Hindlimb muscle (tissue), 1 donor: ENCODE measurements at places on chromosomes 11 and 22. TPM values are rescaled to one million over a fixed set of nuclear protein-coding genes. Genes with fewer than 3 reads are reported as not detected.

The SMC1B gene
- 0.06 TPM for polyA plus RNA-seq

DNA sequence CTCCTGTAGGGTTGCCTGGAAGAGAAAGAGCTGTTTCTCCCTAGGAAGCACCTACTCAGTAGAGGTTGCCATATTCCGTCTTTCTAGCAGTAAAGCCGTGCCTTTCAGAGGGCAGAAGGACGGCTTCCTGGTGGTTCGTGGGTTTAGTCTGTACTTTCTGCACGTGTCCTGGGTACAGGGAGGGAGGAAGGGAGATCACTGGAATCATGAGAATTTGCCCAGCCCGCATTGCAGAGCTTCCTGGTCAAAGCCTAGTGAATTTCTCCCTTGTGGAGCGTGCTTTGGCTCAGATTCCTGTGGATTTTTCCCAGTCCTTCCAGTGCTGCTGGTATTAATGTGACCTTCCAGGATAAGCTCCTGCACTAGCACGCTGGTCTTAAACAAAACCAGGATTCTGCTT lies 44.9 kb downstream of the GRAMD1B start:
- DNase-seq, result no peak

The TCN1 gene
- polyA plus RNA-seq, result 0.31 TPM

The OR51E1 gene
- polyA plus RNA-seq, result 1.7 TPM

DNA sequence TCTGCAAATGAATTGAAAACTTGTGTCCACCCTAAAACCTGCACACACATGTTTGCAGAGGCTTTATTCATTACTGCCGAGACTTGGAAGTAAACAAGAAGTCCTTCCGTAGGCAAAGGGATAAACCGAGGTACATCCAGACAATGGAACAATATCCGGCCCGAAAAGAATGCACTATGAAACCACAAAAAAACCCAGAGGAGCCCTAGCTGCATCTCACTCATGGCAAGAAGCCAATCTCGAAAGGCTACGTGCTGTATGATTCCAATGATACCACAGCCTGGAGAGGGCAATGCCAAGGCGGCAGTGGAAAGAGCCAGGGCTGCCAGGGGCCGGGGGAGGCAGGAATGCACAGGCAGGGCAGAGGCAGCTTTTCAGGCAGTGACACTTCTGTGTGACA lies 3.2 kb upstream of the MRPL23 start:
- no peak for DNase-seq

GRCh38 chr11:125192183-125192582 lies 27.6 kb downstream of the PKNOX2 start:
- DNase-seq, result no peak

GRCh38 chr22:44988671-44989070 lies 21.1 kb downstream of the PHF21B start:
- no peak for DNase-seq

GRCh38 chr11:73995731-73996130 lies 13.1 kb upstream of the UCP2 start:
- no peak for DNase-seq

The HOATZ gene
- polyA plus RNA-seq, result not detected

The ATF4 gene
- 326 TPM for polyA plus RNA-seq

DNA sequence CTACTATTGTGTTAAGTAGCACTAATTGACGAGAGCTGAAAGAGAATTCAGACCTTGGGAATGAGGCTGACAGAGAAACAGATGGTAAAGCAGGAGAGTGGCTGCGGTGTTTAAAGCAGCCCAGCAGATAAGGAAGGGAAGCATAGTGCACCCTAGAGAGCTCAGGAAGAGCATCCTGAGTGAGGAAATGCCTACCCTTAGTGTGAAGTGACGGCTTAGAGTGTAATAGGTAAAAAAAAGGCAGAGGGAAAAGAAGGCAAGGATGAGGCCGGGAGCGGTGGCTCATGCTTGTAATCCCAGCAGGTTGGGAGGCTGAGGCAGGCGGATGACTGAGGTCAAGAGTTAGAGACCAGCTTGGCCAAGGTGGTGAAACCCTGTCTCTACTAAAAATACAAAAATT lies 22.4 kb upstream of the ETS1 start:
- DNase-seq, result no peak

The TAGLN gene
- polyA plus RNA-seq, result 95.5 TPM

DNA sequence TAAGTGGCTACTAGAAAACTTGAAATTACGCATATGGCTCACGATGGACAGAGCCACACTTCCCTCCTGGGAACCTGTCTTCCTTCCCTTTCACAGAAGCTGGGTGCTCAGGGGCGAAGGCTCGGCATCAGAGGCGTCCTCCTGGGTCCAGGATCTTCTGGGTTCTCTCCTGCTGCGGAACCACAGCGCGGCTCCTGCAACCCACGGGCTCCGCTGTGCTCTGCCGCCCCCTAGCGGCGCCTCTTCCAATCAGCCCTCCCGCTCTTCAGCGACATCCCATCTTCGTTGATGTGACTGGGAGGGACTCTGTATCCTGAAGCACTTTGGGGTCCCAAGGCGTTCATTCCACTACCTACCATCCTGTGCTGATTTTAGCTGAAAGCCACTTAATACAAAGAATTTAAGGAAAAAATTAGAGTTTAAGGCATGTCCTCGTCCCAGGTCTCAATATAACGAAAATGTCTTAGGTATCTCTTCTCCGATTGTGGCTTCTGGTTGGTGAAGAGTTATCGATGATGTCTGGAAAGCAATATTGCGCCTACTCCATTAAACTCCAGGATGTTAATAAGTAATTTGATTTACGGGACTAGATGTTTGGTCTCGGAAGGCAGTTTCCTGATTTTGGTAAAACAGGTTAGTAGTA lies 14.8 kb upstream of the RPS3 start:
- peak; percentile 79 for DNase-seq

- DNase-seq, result no peak
Observed at GRCh38 chr11:80967649-80968048, 1526.8 kb upstream of the TENM4 start.

DNA sequence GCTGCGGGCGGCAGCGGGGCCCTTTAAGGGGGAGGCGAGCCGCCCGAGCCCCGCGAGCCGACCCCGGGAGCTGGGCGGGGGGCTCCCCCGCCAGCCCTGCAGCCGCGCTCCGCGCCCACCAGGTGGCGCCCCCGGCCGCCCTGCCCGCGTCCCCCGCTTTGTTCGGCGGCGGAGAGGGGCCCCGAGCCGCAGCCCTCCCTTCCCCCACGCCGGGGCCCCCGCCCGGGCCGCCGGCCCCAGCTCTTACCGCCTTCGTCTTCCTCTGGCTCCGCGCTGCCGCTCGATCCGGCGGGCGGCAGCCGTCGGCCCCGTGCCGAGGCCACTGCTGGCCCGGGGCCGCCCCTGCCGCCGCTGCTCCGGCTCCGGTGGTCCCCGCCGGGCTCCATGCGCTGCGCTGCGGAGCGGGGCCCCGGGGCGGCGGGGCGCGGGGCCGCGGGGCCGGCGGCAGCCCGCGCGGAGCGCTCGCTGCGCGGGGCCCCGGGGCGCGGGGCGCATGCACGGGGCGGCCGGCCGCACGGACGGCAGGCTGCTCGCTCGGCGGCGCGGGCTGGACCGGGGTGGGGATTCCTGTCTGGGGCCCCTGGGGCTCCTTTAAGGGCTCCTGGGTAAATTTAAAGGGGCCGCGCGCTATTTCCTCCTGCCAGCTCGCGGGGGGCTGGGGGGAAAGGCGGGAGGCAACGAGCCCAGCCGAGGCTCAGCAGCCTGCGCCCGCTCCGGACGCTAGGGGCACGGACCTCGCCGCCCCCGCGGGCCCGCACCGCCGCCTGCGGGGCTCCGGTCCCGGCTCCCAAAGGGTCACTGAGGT lies at the start of gene ZFTA:
ZFTA (minus strand) TSS at position 539 of the 805 bp plus-strand sequence; CDS start at position 386, 153 bp downstream.
- peak; percentile 80 for DNase-seq

The FIBIN gene
- polyA plus RNA-seq, result 26.7 TPM

- no peak for DNase-seq
Observed at GRCh38 chr11:44580701-44581100, 15.2 kb downstream of the CD82 start.

- DNase-seq, result no peak
Observed at GRCh38 chr11:34468209-34468841, 29.6 kb downstream of the CAT start.

GRCh38 chr22:40535642-40536041 lies 100.9 kb downstream of the MRTFA start:
- DNase-seq, result no peak

The MISFA gene
- 8.1 TPM for polyA plus RNA-seq

The NAT10 gene
- polyA plus RNA-seq, result 34.4 TPM

The PATE4 gene
- not detected for polyA plus RNA-seq

The CCDC15 gene
- polyA plus RNA-seq, result 2.7 TPM

The FGF4 gene
- polyA plus RNA-seq, result 8.1 TPM

The OR6M1 gene
- polyA plus RNA-seq, result not detected

- DNase-seq, result no peak
Observed at GRCh38 chr11:94025690-94026394, 4.7 kb downstream of the HEPHL1 start.
